ENCODE measurements at places on chromosomes 3 and 15.

DNA sequence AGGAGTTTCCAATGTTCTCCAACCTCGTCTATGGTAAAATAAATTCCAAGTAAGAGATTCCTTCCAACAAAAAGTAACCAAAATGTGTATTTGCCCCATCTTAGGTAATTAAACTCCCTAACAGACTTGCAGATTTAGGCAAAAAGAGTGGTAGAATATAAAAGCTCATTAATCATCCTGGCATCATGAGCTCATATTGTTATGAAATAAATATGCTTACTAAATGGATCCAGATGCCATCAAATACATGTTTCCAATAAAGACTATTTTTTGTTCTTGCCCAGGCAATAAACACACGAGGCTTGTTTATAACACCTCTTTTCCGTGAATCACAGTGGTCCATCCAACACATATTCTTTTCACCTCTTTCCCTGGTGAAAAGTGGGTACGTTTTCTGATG is 189.4 kb downstream of the THSD4 start:
- DNase-seq = no peak

DNA sequence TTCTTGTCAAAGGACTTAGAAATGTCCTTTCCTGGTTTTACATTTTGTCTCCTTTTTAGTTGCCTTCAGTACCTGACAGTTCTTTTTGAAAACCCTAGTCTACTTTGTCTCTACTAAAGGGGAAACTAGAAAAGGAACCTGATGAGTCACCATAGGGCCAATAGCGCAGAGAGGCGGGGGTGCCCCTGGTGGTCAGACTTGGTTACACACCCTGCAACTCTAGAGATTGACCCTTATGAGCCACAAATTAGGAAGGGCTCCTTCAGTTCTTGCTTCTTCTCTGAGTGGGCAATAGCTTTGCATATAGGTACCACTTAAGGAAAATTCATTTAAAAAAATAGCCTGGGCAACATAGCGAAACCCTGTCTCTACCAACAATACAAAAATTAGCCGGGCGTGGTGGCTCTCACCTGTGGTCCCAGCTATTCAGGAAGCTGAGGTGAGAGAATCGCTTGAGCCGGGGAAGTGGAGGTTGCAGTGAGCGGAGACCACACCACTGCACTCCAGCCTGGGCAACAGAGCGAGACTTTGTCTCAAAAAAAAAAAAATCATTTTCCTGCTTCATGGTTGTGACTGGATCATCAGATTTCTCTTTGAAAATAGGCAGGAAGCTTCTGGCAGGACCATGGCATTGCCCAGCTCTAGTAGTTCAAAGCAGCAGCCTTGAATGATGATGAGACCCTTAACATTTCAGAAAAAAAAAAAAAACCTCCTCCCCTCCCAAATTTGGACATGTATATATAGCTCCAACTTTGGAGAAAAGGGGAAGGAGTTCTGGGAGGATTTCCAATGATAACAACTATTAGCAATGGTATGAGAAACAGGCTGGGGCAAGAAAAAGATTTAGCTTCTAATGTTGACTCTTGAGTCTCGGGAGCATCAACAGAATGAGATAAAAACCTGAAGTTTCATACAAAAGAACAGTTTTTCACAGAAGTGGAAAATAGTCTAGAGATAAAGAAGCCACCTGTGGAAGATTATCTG is 45.2 kb upstream of the RASA2 start:
- peak; percentile 73 for DNase-seq

DNA sequence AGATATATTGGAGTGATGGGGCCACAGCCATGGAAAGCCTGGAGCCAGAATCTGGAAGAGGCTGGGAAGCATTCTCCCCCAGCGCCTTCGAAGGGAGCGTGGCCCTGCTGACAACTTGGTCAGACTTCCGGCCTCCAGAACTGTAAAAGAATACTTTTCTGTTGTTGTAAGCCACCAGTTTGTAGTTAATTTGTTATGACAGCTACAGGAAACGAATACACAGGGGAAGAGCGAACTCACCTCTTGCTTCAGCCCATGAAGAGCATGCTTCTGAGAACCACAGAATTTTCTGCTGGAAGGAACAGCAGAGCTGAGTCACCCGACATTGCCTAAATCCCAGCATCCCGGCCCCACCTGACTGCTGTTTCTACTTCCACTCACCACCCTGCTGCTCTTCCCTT is 501.7 kb downstream of the SHQ1 start:
- no peak for DNase-seq

GRCh38 chr3:61378311-61378710 is 127.1 kb upstream of the FHIT start:
- DNase-seq = no peak

GRCh38 chr3:52177701-52178042 is 20.3 kb upstream of the ALAS1 start:
- no peak for DNase-seq

DNA sequence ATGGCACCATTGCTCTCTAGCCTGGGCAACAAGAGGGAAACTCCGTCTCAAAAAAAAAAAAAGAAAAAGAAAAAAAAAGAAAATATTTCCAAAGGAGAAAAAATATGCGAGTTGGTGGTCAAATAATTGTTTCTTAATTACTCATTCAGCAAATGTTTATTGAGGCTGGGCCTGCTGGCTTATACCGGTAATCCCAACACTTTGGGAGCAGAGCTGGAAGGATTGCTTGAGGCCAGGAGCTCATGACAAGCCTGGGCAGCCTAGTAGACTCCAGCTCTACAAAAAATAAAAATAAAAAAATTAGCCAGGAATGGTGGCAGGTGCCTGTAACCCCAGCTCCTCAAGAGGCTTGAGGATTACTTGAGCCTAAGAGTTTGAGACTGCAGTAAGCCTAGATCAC is 4.1 kb downstream of the KNL1 start:
- DNase-seq = no peak

GRCh38 chr3:46243560-46243959 is 1.3 kb downstream of the CCR3 start:
- no peak for DNase-seq

- no peak for DNase-seq
Observed at GRCh38 chr3:136602818-136603217, 149.4 kb downstream of the STAG1 start.

DNA sequence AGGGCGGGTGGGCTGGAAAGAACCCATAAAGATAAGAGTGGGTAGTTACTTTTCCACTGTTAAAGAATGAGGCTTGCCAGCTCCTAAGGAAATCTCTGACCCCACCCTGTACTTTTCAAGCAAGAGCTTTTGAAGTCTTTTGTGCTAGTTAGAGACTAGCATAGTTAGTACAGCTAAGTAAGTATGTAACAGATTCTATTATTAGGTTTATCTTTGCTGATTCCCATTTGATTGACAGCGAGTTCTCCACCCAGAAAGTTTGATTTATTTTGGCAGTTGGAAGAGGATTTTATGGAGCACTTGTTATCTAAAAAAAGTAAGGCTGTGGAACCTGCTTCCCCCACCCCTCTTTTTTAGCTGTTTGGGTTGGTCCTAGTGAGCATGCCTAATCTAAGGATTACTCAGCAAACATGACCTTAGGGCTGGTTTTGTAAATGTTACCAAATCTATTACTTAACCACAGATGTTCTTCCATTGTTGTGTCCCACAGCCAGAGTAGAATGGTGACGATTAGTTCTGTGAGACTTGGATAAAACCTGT is 57.6 kb downstream of the FNDC3B start:
- DNase-seq = peak; percentile 63

GRCh38 chr15:48650931-48651330 is 5.4 kb upstream of the FBN1 start:
- DNase-seq = no peak

GRCh38 chr15:48289628-48290027 is 41.6 kb upstream of the DUT start:
- no peak for DNase-seq

DNA sequence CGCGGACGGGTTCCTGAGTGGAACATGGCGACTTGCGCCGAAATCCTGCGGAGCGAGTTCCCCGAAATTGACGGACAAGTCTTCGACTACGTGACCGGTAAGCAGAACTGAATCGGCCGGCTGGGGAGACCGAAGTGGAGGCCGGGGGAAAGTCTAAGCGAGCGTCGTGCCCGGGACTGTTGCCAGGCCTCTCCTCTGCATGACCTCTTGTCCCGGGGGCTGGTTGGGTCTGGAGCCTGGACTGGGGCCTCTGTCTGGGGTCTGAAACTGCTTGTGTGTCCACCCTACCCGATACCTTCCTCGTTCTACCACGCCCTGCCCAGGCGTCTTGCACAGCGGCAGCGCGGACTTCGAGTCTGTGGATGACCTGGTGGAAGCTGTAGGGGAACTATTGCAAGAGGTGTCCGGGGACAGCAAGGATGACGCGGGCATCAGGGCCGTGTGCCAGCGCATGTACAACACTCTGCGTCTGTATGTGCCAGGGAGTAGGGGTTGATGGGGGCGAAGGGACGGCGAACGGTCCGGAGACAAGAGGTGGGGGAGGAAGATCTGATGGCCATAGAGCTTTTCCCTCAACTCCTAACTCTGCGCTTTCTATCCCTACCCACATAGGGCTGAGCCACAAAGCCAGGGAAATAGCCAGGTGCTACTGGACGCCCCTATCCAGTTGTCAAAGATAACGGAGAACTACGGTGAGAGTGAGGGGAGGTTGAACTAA is at the start of gene ABCF3:
Gene ABCF3, plus strand, starts transcription at position 16 of the 718 bp plus-strand sequence. Its CDS starts 9 bp downstream, at position 25.
- DNase-seq = no peak

DNA sequence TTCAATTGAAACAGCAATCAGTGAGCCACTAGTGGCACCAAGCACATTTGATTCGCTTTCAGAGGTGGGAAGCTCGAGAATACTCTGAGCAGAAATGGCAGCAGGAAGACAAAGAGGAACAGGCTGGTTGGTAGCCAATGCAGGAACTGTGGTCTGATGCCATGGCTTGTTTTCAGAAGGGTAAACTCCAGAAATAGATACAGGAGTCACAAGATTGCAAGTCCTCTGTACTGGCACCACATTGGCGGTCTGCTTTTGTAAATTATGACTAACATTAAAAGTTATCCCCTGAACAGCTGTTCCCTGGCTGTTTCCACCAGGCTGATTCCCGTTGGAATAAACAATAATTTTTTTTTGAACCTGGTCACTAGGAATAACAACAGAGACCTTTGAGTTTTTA is 35.5 kb downstream of the USF3 start:
- DNase-seq = peak; percentile 75

- DNase-seq = no peak
Observed at GRCh38 chr3:8903191-8903590, 60.1 kb downstream of the RAD18 start.

DNA sequence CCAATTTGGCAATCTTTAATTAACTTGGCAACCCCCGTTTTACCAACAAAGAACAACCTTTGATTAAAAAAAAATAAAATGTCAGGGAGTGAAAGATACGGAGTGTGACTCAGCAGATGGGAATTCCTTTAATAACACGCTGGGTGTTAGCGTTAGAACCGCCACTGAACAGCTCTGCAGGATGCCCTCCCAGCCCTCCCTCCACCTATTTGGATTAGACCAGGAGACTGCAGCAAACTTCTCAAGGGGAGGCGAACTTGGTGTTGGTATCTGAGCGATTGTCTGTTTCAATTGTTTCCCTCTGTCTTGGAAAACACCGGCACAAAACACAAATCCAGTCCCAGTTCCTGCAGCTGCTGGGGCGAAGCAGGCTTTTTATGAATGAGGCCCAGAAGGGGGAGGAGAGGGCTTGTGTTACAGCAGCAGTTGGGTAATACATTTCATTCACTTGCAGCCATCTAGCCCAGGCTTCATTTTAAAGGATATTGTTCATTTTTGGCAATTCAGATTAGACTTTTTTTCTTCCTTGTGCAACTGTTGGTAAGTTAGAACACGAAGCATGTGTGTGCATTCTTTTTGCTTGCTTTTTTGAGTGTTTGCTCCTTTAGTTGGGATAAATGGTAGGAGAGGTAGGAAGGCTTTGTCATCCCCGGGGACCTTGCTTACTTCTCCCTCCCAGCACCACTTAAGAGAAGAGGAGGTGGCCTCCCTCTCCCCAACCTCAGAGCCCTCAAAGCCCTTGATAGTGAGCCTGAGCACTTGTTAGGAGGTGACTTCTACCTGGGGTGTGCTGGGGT is 152.3 kb downstream of the IGF1R start:
- DNase-seq = peak; percentile 84

DNA sequence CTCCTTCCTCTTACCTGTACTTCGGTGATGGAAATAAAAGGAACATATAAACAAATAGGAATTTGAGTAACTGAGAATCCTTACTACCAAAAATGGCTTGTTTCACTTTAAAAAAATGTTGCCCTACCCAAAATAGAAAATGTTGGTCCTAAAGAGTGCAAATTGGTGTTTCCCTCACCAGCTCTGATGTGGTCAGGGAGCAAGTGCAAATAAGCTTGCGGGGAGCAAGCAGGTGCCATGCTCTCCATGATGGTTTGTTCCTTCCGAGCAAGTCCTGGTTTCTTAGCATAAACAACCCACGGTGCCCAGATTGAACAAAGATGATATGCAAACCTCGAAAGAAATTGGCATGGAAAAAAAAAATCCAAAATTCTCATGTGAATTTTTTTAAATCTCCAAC is 68.8 kb downstream of the PGPEP1L start:
- no peak for DNase-seq

GRCh38 chr3:108343491-108343890 is 47.1 kb downstream of the HHLA2 start:
- DNase-seq = no peak

GRCh38 chr3:78894787-78895186 is 873.0 kb downstream of the ROBO1 start:
- no peak for DNase-seq

DNA sequence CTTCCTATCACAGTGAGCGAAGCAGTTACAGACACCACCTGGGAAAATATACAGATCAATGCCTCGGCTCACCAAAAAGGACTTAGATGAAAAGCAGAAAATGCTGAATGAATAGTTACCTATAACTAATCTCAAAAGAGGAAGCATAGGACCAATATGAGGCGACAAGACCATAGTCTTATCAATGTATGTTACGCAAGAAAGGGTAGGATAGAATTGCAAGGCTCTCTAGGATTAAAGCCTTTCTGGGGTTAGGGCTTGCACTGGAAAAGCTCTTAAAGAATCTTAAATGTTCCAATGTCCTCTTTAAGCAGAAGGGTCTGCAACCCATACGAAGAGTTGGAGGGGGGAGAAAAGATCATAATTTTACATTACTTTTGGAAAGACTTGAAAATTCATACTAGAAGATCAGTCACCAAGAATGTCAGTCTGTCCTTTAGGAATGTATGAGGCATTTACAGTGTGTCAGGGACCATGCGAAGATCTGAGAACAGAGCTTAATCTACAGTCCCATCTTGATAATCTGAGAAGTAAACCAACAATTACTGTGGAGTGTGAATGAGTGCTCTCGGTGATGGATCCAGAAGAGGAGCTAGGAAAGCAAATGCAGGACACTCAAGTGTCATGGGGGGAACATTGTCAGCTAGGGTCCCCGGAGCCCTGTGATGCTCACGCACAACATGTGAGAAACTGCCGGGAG is 185.9 kb downstream of the GREM1 start:
- DNase-seq = no peak

- DNase-seq = no peak
Observed at GRCh38 chr3:134704556-134704955, 53.7 kb upstream of the KY start.

- no peak for DNase-seq
Observed at GRCh38 chr15:60595665-60596064, 116.7 kb upstream of the ICE2 start.

GRCh38 chr3:64289622-64290021 is 64.4 kb upstream of the PRICKLE2 start:
- DNase-seq = no peak

Measured in SJCRH30 (cell line).